RPMI7951 (cell line): ENCODE measurements at places on chromosomes 5 and 9. TPM values are rescaled to one million over a fixed set of nuclear protein-coding genes. Genes with fewer than 3 reads are reported as not detected.

DNA sequence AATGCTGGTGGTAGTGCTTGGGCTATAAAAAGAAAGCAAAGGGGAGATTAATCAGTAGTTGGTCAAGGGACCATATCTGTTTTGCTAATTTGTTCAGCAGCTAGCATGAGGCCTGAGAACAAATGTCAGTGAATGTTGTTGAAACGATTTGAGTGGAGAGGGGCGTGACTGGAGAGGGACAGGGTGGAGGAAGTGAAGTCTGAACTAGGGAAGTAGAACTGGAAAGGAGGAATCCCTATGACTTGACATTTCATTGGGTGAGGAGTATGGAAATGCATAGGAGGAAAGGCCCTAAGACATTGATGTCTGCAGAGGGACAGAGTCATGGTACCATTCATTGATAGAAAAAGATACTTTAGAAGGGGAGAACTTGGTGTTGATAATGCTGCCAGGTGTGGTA lies 19.7 kb downstream of the TLE4 start:
- no peak for DNase-seq

GRCh38 chr5:172984244-172984953 lies 828 bp downstream of the ATP6V0E1 start:
- DNase-seq: peak; percentile 74

PCDHGA5 gene
- 1.5 and 1.8 TPM in 2 replicates for total RNA-seq

SAPCD2 gene
- 15.3 and 21.8 TPM in 2 replicates for total RNA-seq

INSL4 gene
- total RNA-seq: not detected in 2 replicates

GARNL3 gene
- 2.5 and 3.2 TPM in 2 replicates for total RNA-seq

FANCG gene
- 28.2 and 32.6 TPM in 2 replicates for total RNA-seq

SPINK6 gene
- not detected in 2 replicates for total RNA-seq
